ENCODE measurements at places on chromosomes 7 and 10. TPM values are rescaled to one million over a fixed set of nuclear protein-coding genes. Genes with fewer than 3 reads are reported as not detected.

FAM25C gene
- not detected for total RNA-seq

HYAL4 gene
- not detected for total RNA-seq

ACSM6 gene
- not detected for total RNA-seq

LMBR1 gene
- 53.0 TPM for total RNA-seq

SFTPD gene
- not detected for total RNA-seq

AKR1C2 gene
- 0.21 TPM for total RNA-seq

ABCB8 gene
- 21.5 TPM for total RNA-seq

GNGT1 gene
- not detected for total RNA-seq
